Type B pancreatic cell (in vitro differentiated cells): ENCODE measurements at places on chromosomes 12 and 14.

- H3K27ac ChIP-seq, result no peak overlapping the region
- H3K27me3 ChIP-seq, result peaks cover 18% of the 10 kb centered on the region
- H3K4me3 ChIP-seq, result no peak overlapping the region
- H3K36me3 ChIP-seq, result no peaks in the 10 kb centered on the region
Observed at GRCh38 chr14:89771251-89771650, 183.3 kb downstream of the EFCAB11 start.

DNA sequence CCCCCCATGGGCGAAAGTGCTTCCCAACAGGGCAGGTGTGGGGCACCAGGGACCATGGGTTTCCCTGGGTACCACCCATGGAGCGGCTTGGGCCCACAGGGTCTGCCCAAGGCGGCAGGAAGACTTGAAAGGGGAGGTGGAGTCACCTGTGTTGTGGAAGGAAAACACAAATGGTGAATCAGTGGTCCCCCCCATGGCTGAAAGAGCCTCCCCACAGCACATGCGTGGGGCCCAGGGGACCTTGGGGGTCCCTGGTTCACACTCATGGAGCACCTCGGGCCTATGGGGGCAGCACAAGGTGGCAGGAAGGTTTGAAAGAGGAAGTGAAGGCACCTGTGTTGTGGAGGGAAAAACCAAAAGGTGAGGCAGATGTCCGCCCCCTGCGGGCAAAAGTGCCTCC, 581.9 kb downstream of the ALG10 start:
- no peak overlapping the region for H3K27ac ChIP-seq
- no peaks in the 10 kb centered on the region for H3K36me3 ChIP-seq
- no peak overlapping the region for H3K4me3 ChIP-seq
- peak; percentile 56 for DNase-seq
- H3K4me1 ChIP-seq, result no peaks in the 10 kb centered on the region
- H3K27me3 ChIP-seq, result no peaks in the 10 kb centered on the region

DNA sequence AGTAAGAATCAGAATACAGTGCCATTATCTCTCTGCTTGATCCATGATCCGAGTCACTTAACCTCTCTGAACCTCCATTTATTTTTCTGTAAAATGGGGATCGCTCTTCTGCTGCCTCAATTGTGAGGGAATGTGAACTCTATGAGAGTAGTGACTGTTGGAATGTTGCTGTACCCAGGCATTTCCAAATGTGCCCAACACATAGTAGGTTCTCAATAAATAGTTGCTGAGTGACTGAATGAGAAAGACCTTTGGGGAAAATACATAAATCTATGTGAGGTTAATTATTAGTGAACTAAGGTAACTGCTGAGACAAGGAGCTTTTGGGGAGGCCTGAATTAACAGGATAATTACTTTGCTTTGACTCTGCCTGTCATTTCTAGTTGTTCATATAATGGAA, 33.9 kb upstream of the NR1H4 start:
- no peak for DNase-seq
- H3K36me3 ChIP-seq, result no peaks in the 10 kb centered on the region
- no peaks in the 10 kb centered on the region for H3K4me1 ChIP-seq
- no peak overlapping the region for H3K27ac ChIP-seq
- H3K4me3 ChIP-seq, result no peak overlapping the region

GRCh38 chr12:38783304-38783703, 122.1 kb downstream of the CPNE8 start:
- no peak for DNase-seq
- no peaks in the 10 kb centered on the region for H3K36me3 ChIP-seq
- H3K4me1 ChIP-seq, result no peaks in the 10 kb centered on the region
- no peak overlapping the region for H3K27ac ChIP-seq

GRCh38 chr12:104232609-104233280, 17.2 kb downstream of the TXNRD1 start:
- H3K4me3 ChIP-seq, result no peak overlapping the region
- no peaks in the 10 kb centered on the region for H3K36me3 ChIP-seq
- H3K27me3 ChIP-seq, result no peaks in the 10 kb centered on the region
- H3K4me1 ChIP-seq, result peaks cover 4% of the 10 kb centered on the region

DNA sequence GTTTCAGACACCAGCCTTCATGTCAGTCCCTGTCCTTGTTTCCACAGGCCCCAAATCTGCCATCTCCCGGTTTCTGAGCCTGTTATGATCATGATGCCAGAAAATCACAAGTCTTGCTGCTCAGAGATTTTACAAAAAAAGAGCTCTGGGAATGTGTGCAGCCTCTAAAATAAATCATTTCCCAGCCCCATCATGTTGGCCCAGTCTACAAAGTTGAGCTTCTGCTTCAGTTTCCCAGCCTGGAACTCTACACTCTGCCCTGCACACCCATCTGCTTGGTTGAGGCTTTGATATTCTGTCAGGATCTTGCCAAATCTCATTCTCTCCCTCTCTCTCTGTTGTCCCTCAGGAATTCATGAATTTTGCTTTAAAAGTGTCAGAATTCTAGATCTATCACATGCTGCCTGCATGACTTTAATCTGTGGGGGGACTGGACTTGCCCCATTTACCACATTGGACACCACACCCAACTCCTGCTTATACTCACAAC, 45.5 kb downstream of the NELL2 start:
- H3K4me1 ChIP-seq, result no peaks in the 10 kb centered on the region
- H3K27ac ChIP-seq, result no peak overlapping the region
- no peak overlapping the region for H3K4me3 ChIP-seq
- no peaks in the 10 kb centered on the region for H3K27me3 ChIP-seq
- no peak for DNase-seq

DNA sequence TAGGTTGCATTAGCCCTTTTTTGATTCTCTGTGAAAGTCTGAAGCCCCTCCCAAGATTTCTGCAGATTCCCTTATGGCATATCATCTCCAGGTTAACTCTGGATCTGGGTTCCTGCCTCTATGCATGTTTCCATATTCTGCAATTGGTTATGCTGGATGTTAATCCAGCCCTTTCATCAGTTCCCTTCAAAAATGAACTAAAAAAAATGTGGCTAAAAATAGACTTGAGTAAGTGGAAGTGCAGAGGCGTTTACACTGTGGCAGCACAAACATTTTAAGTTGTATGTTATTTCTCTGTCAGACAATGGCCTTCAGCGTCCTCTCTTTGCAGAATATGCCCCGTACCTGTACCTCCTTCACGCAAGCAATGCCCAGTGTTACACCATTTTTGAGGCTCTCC, 11.4 kb downstream of the MGST1 start:
- H3K27ac ChIP-seq, result no peak overlapping the region
- DNase-seq, result no peak
- H3K36me3 ChIP-seq, result peaks cover 52% of the 10 kb centered on the region
- H3K4me3 ChIP-seq, result no peak overlapping the region
- H3K27me3 ChIP-seq, result no peaks in the 10 kb centered on the region
- H3K4me1 ChIP-seq, result no peaks in the 10 kb centered on the region

DNA sequence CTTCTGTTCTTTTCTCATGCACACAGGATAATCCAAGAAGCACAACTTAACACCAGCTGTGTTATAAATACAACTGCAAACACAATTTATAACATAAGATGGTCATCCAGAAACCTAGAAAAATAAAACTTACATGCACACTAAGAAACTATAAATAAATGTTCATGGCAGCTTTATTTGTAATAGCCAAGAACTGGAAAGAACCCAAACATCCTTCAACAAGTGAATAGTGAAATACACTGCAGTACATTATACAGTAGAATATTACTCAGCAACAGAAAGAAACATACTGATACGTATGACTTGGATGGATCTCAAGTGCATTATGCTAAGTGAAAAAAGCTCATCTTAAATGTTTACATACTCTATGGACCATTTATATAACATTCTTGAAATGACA, 132.7 kb downstream of the SPTSSA start:
- peaks cover 14% of the 10 kb centered on the region for H3K4me1 ChIP-seq
- no peak overlapping the region for H3K27ac ChIP-seq
- no peak for DNase-seq

DNA sequence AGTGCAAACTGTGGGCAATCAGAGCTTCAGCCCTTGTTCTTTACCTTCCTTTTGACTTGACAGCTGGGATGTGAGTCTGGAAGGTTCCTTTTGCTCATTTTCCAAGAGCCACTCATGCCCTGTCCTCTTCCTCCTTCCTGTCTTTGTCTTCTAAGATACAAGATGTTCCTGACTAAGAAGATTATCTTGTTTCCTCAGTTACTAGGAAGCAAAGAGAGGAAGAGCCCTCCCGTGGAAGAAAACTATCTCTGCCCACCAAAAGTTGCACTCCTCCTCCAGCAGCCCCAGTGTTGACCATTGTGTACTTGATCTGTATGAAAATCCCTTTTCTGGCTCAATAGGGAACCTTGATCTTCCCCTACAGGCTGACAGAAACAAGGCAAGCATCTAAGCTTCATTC, 138.0 kb downstream of the C12orf75 start:
- H3K27me3 ChIP-seq, result peaks cover 15% of the 10 kb centered on the region
- no peak for DNase-seq
- peaks cover 15% of the 10 kb centered on the region for H3K4me1 ChIP-seq
- H3K27ac ChIP-seq, result no peak overlapping the region
- H3K36me3 ChIP-seq, result no peaks in the 10 kb centered on the region

GRCh38 chr12:114952573-114953271, 268.7 kb upstream of the TBX3 start:
- peak overlapping the region; percentile 63 for H3K4me3 ChIP-seq
- H3K4me1 ChIP-seq, result peaks cover 39% of the 10 kb centered on the region
- no peaks in the 10 kb centered on the region for H3K27me3 ChIP-seq
- peak overlapping the region; percentile 81 for H3K27ac ChIP-seq
- DNase-seq, result no peak

- peaks cover 4% of the 10 kb centered on the region for H3K4me1 ChIP-seq
- no peaks in the 10 kb centered on the region for H3K36me3 ChIP-seq
- H3K27me3 ChIP-seq, result peaks cover 84% of the 10 kb centered on the region
- no peak overlapping the region for H3K4me3 ChIP-seq
Observed at GRCh38 chr12:112847708-112848337, 56.3 kb downstream of the RPH3A start.

GRCh38 chr12:106226884-106227640, 20.8 kb downstream of the CKAP4 start:
- peaks cover 15% of the 10 kb centered on the region for H3K4me1 ChIP-seq
- no peak for DNase-seq
- no peaks in the 10 kb centered on the region for H3K36me3 ChIP-seq
- H3K27ac ChIP-seq, result peak overlapping the region; percentile 52

DNA sequence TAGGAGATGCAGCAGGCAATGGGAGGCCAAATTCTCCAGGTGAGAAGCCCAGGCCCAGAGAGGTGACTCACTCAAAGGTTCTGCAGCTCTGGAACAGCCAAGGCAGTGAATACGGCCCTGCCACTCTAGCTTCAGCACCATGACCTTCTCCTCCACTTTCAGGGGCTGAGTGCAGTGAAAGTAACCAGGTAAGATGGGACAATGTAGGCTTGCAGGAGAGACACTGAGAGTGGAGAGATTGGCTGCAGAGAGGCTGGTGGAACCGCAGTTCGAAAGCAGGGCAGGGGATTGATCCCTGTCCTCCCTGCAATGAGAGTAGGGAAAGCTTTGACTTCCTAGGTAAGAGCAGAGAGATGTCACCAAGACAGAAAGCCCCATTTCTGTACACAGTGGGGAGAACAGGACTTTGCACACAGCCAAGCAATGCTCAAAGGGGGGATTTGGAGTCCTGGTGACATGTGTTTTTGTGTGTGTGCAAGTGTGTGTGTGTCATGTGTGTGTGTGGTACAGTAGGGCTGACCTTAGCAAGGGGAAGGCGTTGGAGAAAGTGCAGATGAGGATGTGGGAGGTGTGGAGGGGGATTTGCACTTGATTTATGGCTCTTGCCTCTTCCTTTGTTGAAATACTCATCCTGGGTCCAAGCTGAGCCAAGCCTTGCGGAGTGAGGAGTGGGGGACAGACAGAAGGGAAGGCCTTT, 12.7 kb downstream of the DHRS2 start:
- DNase-seq, result no peak
- H3K4me1 ChIP-seq, result no peaks in the 10 kb centered on the region
- peaks cover 8% of the 10 kb centered on the region for H3K27me3 ChIP-seq
- H3K27ac ChIP-seq, result no peak overlapping the region
- H3K36me3 ChIP-seq, result no peaks in the 10 kb centered on the region
- H3K4me3 ChIP-seq, result no peak overlapping the region

GRCh38 chr12:94112121-94112520, 36.3 kb upstream of the PLXNC1 start:
- peaks cover 28% of the 10 kb centered on the region for H3K27me3 ChIP-seq
- H3K4me1 ChIP-seq, result no peaks in the 10 kb centered on the region
- no peak overlapping the region for H3K27ac ChIP-seq
- H3K36me3 ChIP-seq, result no peaks in the 10 kb centered on the region

GRCh38 chr12:106428384-106428783, 70.8 kb downstream of the POLR3B start:
- H3K4me1 ChIP-seq, result peaks cover 4% of the 10 kb centered on the region
- H3K36me3 ChIP-seq, result peaks cover 7% of the 10 kb centered on the region
- H3K27ac ChIP-seq, result no peak overlapping the region

DNA sequence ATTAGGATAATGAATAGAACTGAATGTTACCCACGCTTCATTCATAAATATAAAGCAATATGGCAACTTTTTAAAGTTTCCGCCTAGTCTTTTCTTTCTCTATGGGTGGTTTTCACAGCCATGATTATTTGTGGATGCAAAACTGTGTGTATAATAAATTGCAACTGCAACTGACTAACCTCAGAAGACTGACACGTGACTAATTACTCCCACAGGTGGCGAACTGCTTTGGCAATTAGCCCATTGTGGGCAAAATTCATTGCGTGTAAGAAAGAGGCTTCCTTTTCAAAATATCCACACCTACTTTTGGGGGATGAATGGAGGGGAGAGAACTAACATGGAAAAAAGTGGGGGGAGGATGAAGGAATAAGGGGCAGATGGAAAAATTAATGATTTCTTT, 79.0 kb downstream of the SLC25A21 start:
- H3K4me3 ChIP-seq, result no peak overlapping the region
- no peaks in the 10 kb centered on the region for H3K36me3 ChIP-seq
- peaks cover 16% of the 10 kb centered on the region for H3K4me1 ChIP-seq
- no peak for DNase-seq
- H3K27me3 ChIP-seq, result no peaks in the 10 kb centered on the region

DNA sequence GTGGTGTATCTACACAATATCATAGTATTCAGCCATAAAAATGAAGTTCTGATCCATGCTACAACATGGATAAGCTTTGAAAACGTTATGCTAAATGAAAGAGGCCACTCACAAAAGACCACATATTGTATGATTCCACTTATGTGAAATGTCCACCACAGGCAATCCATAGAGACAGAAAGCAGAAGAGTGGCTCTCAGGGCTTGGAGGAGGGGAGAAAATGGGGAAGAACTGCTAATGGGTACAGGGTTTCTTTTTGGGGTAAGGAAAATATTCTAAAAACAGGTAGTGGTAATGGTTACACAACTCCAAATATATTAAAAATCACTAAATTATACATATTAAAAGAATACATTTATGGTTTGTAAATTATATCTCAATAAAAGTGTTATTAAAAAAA, 16.5 kb downstream of the SCNN1A start:
- DNase-seq, result no peak
- peaks cover 11% of the 10 kb centered on the region for H3K36me3 ChIP-seq
- no peak overlapping the region for H3K4me3 ChIP-seq
- H3K27ac ChIP-seq, result no peak overlapping the region
- H3K4me1 ChIP-seq, result peaks cover 8% of the 10 kb centered on the region
- H3K27me3 ChIP-seq, result no peaks in the 10 kb centered on the region

GRCh38 chr12:27999521-27999920, 27.0 kb upstream of the PTHLH start:
- H3K4me1 ChIP-seq, result no peaks in the 10 kb centered on the region
- H3K27me3 ChIP-seq, result peaks cover 19% of the 10 kb centered on the region

GRCh38 chr12:132289356-132290202, 39.8 kb downstream of the GALNT9 start:
- no peaks in the 10 kb centered on the region for H3K36me3 ChIP-seq
- H3K4me3 ChIP-seq, result no peak overlapping the region
- no peak overlapping the region for H3K27ac ChIP-seq
- DNase-seq, result no peak
- H3K27me3 ChIP-seq, result peaks cover 54% of the 10 kb centered on the region
- H3K4me1 ChIP-seq, result peaks cover 5% of the 10 kb centered on the region

GRCh38 chr12:12035229-12035628, 35.5 kb upstream of the BCL2L14 start:
- no peak overlapping the region for H3K27ac ChIP-seq
- peaks cover 9% of the 10 kb centered on the region for H3K27me3 ChIP-seq
- no peaks in the 10 kb centered on the region for H3K36me3 ChIP-seq
- H3K4me3 ChIP-seq, result no peak overlapping the region
